ENCODE measurements at places on chromosomes 1 and 21.

DNA sequence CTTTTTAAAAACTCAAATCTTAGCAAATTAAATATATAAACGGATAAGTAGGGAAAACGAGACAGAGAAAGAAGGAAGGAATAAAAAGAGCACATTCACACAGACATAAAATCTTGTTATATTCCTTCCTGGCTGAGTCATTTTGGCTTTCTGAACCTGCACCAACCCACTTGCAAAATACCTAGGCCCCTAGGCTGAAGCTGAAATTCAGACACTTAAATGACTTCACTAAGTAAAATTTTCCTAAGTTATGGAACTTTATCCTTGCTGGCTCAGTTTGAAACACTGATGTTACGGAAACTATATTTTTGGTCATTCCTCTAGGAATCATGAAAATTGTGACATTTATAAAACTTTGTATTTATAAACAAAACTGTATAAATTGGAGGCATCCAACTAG lies 462.8 kb upstream of the NFIA start:
- no peak for DNase-seq

DNA sequence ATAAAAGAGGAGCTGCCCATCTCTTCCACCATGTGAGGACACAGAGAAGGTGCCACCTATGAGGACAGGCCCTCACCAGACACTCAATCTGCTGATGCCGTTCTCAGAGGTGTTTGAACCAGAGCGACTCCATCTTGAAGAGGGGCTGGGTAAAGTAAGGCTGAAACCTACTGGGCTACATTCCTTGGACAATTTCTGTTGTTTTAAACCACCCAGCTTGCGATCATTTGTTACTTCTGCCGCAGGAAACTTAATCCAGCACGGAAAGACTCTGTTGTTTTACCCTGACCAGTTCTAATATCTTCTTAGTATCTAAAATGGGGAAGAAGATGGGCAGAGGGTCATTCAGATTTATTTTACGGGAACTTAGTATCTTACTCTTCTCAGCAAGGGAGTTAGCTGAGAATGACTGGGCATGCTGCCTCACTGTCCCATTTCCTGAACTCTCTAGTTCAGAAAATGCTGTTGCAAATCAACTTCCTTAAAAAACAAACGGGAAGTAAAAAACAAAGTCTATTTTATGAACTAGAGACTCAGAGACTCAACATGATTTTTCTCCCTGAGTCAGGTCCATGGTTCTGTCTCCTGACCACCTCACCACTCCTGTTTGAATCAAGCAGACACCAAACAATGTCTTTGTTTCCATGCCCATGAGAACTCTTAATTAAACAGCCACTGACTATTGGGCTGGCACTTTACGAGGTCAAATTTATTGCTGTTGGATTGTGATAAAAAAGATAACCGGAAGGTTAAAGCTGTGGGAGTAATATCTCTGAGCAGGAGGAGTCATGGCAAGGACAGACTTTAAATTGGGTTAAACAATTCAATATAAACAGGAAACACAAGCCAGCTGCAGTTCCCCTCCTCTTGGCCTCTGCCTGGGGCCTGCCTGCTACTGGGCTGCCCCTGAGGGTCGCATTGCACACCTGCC lies 23.8 kb upstream of the IFNAR1 start:
- no peak for DNase-seq

DNA sequence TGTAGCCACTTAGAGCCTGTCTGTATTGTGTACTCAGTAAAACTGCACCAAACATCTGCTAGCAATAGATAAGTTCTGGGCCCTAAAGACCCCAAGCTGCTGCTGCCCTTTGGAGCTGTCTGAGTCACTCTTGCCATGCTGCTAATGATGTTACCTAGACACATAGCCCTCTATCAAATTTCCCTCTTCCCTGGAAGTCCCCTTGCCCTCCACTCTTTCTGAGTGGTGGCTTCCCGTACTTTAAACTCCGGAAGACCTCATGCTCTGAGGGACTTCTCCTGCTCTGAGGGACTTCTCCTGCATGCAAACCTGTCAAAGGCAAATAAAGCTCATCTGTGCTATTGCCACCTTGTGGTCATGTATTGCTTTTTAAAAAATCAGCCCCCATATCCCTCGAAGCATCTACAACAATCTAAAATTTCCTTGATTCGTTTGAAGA lies 34.0 kb downstream of the FH start:
- peak; percentile 35 for DNase-seq

GRCh38 chr1:96292141-96292540 lies 429.4 kb upstream of the PTBP2 start:
- no peak for DNase-seq

- DNase-seq = no peak
Observed at GRCh38 chr21:25362375-25363267, 244.7 kb downstream of the MRPL39 start.

Data from GM13977 (cell line).